ENCODE measurements at places on chromosomes 12 and 14. TPM values are rescaled to one million over a fixed set of nuclear protein-coding genes. Genes with fewer than 3 reads are reported as not detected.
A peak's percentile ranks its signal among the peaks of the same experiment; 100 is the strongest.

- H3K36me3 ChIP-seq = peaks cover 9% of the 10 kb centered on the region
- H3K27me3 ChIP-seq = no peaks in the 10 kb centered on the region
- peaks cover 9% of the 10 kb centered on the region for H3K4me1 ChIP-seq
- DNase-seq = no peak
- no peak overlapping the region for H3K27ac ChIP-seq
These were observed 16.5 kb downstream of the TTC8 start for GRCh38 chr14:88840926-88841325.

DNA sequence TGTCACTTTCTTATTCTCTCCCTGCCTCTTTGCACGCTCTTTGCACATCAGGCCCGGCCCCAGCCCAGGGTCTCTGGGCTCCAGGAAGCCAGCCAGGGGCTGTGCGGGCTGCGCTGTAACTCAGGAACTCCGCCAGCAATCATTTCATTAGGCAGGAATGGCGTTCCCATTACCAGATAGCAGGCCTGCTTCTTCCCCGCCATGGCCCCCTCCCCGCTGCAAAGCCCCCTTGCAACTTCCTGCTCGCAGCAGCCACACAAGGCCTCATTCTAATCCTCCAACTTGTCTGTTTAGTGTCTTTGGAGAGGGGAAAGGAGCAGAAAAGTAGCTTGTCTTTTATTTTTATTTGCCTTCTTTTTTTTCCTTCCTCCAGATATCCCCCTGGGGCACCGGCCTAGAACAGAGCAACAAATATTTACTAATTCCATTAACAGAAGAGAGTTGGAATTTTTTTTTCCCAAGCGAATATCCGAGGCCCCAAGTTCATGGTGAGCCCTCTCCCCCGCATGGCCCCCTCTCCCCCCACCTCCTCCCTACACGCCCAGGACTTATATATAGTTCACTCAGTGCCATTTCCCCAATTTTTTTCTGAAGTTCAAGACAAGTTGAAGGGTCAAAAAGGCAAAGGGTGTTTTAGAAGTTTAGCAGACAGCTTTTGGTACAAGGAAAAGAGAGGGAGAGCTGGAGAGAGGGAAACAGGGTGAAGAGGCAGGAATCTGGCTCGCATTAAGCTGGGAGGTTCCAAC is 329.4 kb upstream of the TBX3 start:
- H3K27ac ChIP-seq = no peak overlapping the region
- H3K4me3 ChIP-seq = no peak overlapping the region
- peaks cover 2% of the 10 kb centered on the region for H3K27me3 ChIP-seq
- H3K36me3 ChIP-seq = no peaks in the 10 kb centered on the region

INTS13 gene
- 25.9 TPM for total RNA-seq

RNF212B gene
- total RNA-seq = not detected

GRCh38 chr12:76591476-76591875 is 31.9 kb upstream of the OSBPL8 start:
- no peak overlapping the region for H3K4me3 ChIP-seq
- peaks cover 39% of the 10 kb centered on the region for H3K4me1 ChIP-seq
- no peak for DNase-seq

DNA sequence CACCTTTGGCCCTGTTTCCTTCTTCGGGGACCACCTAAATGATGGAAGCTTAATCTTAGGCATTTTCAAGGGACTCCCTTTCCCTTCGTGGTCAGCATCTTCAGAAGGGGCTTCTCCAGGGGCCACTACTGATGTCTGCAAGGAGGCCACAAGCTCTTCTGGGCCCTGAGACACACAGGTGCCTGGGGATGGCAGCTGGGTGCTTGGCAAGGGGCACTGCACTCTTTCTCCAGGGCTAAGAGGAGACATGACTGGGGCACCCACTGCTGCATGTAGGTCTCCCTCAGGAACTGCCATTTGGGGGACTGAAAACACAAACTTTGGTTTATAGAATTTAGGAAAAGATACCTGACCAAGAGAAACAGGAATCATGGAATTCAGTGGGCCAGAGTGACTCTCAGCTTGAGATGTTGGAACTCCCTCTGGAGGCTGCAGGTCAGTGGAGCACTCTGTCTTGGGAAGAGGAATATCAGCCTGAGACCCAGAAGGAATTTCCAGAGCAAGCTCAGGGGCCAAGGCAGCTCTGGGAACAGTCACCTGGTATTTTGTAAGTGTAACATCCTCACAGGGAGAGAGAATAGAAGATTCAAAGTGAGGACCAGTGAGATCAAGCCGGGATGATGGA is 16.0 kb downstream of the PLD4 start:
- DNase-seq = peak; percentile 68
- no peaks in the 10 kb centered on the region for H3K36me3 ChIP-seq
- peaks cover 3% of the 10 kb centered on the region for H3K27me3 ChIP-seq
- H3K27ac ChIP-seq = no peak overlapping the region

GRCh38 chr14:74521756-74522155 is 28.2 kb downstream of the ISCA2 start:
- DNase-seq = peak; percentile 5
- H3K27me3 ChIP-seq = no peaks in the 10 kb centered on the region
- no peak overlapping the region for H3K4me3 ChIP-seq
- H3K4me1 ChIP-seq = peaks cover 16% of the 10 kb centered on the region
- H3K27ac ChIP-seq = no peak overlapping the region

- no peaks in the 10 kb centered on the region for H3K27me3 ChIP-seq
- H3K4me3 ChIP-seq = no peak overlapping the region
- no peaks in the 10 kb centered on the region for H3K4me1 ChIP-seq
- no peak overlapping the region for H3K27ac ChIP-seq
These were observed 379.2 kb downstream of the BTG1 start for GRCh38 chr12:91766454-91766853.

GRCh38 chr12:12533238-12533829 is 29.3 kb downstream of the DUSP16 start:
- H3K27me3 ChIP-seq = no peaks in the 10 kb centered on the region
- H3K4me1 ChIP-seq = no peaks in the 10 kb centered on the region
- DNase-seq = no peak

KRT83 gene
- not detected for total RNA-seq

KRT77 gene
- not detected for total RNA-seq

CCDC196 gene
- total RNA-seq = not detected

DNA sequence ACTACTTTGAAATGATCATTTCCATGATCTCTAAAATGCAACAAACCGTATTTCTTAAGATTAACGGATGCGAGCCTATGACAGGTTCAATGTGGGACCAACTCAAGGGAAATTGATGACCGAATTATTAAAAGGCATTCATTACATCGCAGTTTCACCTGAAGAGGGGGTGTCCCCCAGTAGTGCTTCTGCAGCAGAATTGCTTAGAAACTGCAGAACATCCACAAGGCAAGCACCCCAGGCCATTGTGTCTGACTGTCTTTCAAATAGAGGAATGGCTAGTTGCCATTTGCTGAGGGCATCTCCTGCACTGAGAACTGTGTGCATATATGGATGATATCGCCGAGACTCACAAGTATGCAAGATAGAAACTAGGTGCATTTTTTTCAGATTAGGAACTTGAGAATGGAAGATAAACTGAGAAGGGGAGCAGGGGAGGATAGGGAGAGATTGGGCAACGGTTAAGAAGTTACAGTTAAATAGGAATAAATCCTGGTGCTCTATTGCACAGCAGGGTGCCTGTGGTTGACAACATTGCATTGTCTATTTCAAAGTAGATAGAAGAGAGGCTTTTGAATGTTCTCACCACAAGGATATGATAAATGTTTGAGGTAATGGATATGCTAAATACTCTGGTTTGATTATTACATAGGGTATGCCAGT is 234.3 kb upstream of the PLEKHG7 start:
- DNase-seq = no peak
- no peaks in the 10 kb centered on the region for H3K4me1 ChIP-seq
- no peak overlapping the region for H3K27ac ChIP-seq
- no peak overlapping the region for H3K4me3 ChIP-seq

DNA sequence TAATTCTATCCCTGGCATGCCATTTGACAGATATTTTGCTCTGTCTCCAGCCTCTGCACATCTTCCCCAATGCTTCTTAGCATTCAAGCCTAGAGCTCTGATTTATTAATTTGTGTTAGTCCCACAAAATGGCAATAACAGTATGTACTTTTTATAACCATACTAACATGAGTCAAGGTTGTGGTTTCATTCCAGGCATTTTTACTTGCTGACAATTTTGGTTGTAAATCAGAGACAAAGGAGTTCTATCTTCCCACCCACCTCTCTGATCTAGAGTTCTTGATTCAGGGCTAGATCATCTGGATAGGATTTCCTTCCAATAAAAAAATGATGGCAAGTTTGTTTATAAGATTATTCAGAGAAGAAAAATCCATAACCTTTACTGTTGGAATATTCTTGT is 18.5 kb upstream of the CISTR start:
- peak overlapping the region; percentile 51 for H3K27ac ChIP-seq
- no peaks in the 10 kb centered on the region for H3K36me3 ChIP-seq
- H3K4me1 ChIP-seq = peaks cover 23% of the 10 kb centered on the region
- no peak overlapping the region for H3K4me3 ChIP-seq

DNA sequence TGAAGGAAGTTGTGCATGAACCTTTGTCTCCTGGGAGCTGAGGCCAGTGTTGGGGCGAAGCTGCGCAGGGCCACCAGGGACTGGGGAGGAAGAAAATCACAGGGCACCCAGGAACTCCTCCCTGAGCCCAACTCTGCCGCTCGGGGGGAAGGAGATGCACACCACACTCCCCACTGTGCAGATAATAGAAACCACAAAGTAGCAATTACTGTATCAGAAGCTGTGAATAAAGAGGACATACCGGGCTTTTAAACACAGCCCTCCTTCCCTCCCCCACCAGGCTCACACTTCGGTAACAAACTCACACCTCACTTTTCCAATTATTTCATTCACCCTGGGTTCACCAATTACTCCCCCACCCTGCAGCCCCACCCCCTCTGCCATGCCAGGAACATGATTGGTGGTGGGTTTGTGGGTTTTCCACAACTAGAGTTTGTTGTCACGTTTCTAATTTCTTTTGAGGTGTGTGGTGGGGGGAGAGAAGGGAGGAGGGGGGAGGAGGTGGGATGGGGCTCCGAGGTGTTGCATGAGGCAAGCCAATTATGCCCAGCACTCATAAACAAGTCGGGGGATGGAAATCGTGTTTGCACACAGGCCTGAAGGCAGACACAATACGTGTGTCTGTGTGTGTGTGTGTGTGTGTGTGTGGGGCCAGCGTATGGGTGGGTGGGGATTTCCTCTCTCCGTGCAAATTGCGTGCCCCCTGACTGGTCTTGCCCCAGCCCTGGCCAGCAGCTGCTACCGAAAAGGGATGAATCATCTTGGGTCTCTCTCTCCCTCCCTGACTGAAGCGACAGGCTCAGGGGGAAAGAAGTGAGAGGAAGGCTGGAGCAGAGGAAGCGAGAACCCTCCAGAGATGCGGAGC is 103.3 kb downstream of the RBM19 start:
- H3K27ac ChIP-seq = no peak overlapping the region
- H3K4me3 ChIP-seq = no peak overlapping the region
- peaks cover 24% of the 10 kb centered on the region for H3K4me1 ChIP-seq

DNA sequence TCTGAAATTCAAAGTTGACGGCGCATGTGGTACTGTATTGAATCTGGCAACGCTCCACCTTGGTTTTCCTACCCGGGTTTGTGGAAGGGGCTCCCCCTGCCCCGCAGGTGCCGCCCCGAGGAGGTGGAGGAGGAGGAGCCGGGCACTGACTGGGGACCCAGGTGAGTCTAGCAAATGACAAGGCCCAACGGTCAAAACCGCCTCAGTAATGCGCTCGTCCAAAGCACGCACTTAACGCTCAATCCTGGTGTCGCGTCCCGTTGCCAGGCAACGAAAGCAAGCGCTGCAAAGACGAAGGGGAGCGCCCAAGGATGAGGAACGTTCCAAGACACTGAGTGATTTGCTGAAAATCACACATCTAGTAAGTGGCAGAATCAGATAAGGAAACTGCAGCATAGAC is 24.0 kb upstream of the CLEC4E start:
- no peaks in the 10 kb centered on the region for H3K36me3 ChIP-seq
- H3K4me3 ChIP-seq = no peak overlapping the region
- H3K4me1 ChIP-seq = no peaks in the 10 kb centered on the region
- no peak overlapping the region for H3K27ac ChIP-seq

GRCh38 chr12:69556383-69556782 is 28.9 kb upstream of the CCT2 start:
- H3K36me3 ChIP-seq = peaks cover 3% of the 10 kb centered on the region
- H3K4me3 ChIP-seq = no peak overlapping the region
- H3K4me1 ChIP-seq = peaks cover 16% of the 10 kb centered on the region
- H3K27ac ChIP-seq = peak overlapping the region; percentile 79
- no peak for DNase-seq

SYT10 gene
- not detected for total RNA-seq

GRCh38 chr12:16553457-16553856 is 52.5 kb downstream of the LMO3 start:
- no peaks in the 10 kb centered on the region for H3K27me3 ChIP-seq
- no peak overlapping the region for H3K4me3 ChIP-seq
- no peak for DNase-seq
- no peak overlapping the region for H3K27ac ChIP-seq
- H3K36me3 ChIP-seq = no peaks in the 10 kb centered on the region

SMCO2 gene
- total RNA-seq = 0.88 TPM

SERPINA3 gene
- total RNA-seq = 5.1 TPM

GRCh38 chr12:3634348-3634747 is 118.6 kb downstream of the CRACR2A start:
- peaks cover 4% of the 10 kb centered on the region for H3K4me1 ChIP-seq
- H3K36me3 ChIP-seq = no peaks in the 10 kb centered on the region
- no peak overlapping the region for H3K27ac ChIP-seq
- H3K27me3 ChIP-seq = no peaks in the 10 kb centered on the region

GRCh38 chr12:20477672-20478071 is 109.3 kb downstream of the PDE3A start:
- no peaks in the 10 kb centered on the region for H3K36me3 ChIP-seq
- no peaks in the 10 kb centered on the region for H3K27me3 ChIP-seq
- peaks cover 32% of the 10 kb centered on the region for H3K4me1 ChIP-seq
- no peak overlapping the region for H3K4me3 ChIP-seq
- no peak overlapping the region for H3K27ac ChIP-seq
- DNase-seq = no peak

KRT71 gene
- total RNA-seq = not detected

DNA sequence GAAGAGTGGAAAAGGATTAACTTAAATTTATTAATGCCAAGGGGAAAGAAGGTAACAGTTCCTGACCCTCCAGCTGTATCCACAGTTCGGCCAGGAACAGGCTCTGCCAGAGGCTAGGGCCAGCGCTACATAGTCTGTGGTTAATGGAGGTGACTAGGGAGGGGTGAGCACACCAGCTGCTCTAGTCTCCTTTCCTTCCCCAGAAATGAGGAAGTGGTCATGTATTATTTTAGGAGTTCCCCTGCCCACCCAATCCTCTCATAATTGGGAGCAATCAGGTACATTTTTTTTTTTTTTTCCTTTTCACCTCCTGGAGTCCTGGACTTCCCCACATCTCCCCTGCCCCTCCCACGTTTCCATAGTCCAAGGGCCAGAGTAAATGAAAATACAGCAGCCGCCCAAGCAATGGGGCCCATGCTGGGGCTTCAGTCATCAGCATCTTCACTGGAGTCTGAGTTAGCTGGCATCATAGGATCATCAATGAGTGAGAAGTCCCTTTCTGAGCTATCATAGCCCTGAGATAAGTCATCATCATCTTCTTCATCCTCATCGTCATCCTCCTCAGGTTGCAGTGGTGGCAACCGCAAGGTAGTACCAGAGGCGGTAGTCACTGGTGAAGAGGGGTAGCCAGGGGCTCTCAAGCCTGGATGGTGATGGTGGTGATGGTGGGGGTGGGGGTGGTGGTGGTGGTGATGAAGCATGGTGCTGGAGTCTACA is 1.5 kb upstream of the SUPT16H start:
- peaks cover 38% of the 10 kb centered on the region for H3K36me3 ChIP-seq
- DNase-seq = no peak
- peaks cover 20% of the 10 kb centered on the region for H3K4me1 ChIP-seq

- H3K4me3 ChIP-seq = no peak overlapping the region
- H3K36me3 ChIP-seq = no peaks in the 10 kb centered on the region
- DNase-seq = no peak
- peaks cover 9% of the 10 kb centered on the region for H3K4me1 ChIP-seq
- H3K27ac ChIP-seq = no peak overlapping the region
These were observed 6.7 kb downstream of the TESPA1 start for GRCh38 chr12:54977857-54978256.
